ENCODE measurements at places on chromosomes 12 and 14. TPM values are rescaled to one million over a fixed set of nuclear protein-coding genes. Genes with fewer than 3 reads are reported as not detected.

MGP gene
- 236 TPM for total RNA-seq

CNTN1 gene
- total RNA-seq = 2.2 TPM

RCOR1 gene
- total RNA-seq = 17.6 TPM

RFX4 gene
- total RNA-seq = not detected

AACS gene
- total RNA-seq = 40.5 TPM

PITPNM2 gene
- total RNA-seq = 16.2 TPM

MYL2 gene
- not detected for total RNA-seq

SOX5 gene
- total RNA-seq = 56.8 TPM

TBX5 gene
- 2.8 TPM for total RNA-seq

PROX2 gene
- total RNA-seq = not detected

TAS2R9 gene
- total RNA-seq = not detected

RASSF9 gene
- total RNA-seq = 3.2 TPM

DNAL1 gene
- 11.7 TPM for total RNA-seq

PLEKHH1 gene
- total RNA-seq = 1.3 TPM

SIVA1 gene
- total RNA-seq = 164 TPM

GPR68 gene
- 0.51 TPM for total RNA-seq

INF2 gene
- 61.7 TPM for total RNA-seq

LGR5 gene
- total RNA-seq = 0.88 TPM

TOMM20L gene
- not detected for total RNA-seq

RNASE2 gene
- 7.2 TPM for total RNA-seq

SERPINA9 gene
- total RNA-seq = not detected

GSG1 gene
- not detected for total RNA-seq

Data from subcutaneous adipose tissue (tissue), 4 donors.